HFF-Myc (cell line): ENCODE measurements at places on chromosomes 2 and 18.

- DNase-seq: no peak
Observed at GRCh38 chr18:25990473-25990872, 99.9 kb downstream of the SS18 start.

- DNase-seq: no peak
Observed at GRCh38 chr2:10096641-10097040, 16.4 kb upstream of the CYS1 start.

- no peak for DNase-seq
Observed at GRCh38 chr2:28210535-28210934, 182.1 kb upstream of the FOSL2 start.

DNA sequence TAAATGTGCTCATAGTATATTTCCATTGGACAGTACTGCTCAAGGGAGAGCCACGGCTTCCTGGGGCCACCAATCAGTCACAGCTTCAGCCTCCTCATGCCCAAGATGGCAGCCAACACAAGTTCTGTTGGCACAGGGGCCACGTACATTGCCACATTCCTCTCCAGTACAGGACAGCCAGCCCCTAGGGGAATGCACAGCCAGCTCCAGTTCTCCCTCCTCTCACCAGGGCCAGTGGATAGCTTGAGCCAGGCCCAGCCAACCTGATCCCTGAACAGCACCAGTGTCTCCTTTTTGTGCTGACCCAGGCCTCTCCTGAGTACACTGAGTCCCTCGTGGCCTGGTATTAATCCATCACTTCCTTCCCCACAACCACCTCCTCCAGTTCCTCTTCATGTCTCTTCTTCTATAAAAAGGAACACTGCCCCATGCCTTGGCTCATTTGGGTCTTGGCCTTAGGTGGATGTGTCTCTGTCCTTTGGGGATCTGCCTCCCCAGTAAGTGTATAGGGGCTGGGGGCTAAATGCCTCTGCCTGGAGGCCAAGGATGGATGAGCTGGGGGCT, 168.7 kb downstream of the TNS1 start:
- no peak for DNase-seq

- DNase-seq: no peak
Observed at GRCh38 chr2:40284797-40285196, 167.1 kb downstream of the SLC8A1 start.

- DNase-seq: no peak
Observed at GRCh38 chr18:11391661-11392060, 217.7 kb upstream of the SLC35G4 start.

DNA sequence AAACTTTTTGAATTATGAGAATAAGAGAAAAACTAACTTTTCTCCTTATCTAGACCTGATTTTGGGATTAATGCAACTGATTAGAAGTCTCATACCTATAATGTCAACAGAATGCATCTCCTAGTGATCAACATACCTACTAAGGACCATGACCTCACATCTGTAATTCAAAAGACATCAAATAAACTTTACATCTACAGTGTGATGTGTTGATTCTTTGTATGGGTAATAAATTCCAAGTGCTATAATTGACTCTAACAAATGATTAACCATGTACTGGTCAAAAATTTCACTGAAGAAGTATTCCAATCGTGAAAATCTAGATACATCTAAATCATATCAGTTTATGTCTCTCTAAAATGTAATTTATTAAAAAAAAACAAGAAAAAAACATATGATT, 84.5 kb downstream of the STRN start:
- no peak for DNase-seq

GRCh38 chr2:236317938-236318396, 53.8 kb upstream of the ASB18 start:
- DNase-seq: no peak

DNA sequence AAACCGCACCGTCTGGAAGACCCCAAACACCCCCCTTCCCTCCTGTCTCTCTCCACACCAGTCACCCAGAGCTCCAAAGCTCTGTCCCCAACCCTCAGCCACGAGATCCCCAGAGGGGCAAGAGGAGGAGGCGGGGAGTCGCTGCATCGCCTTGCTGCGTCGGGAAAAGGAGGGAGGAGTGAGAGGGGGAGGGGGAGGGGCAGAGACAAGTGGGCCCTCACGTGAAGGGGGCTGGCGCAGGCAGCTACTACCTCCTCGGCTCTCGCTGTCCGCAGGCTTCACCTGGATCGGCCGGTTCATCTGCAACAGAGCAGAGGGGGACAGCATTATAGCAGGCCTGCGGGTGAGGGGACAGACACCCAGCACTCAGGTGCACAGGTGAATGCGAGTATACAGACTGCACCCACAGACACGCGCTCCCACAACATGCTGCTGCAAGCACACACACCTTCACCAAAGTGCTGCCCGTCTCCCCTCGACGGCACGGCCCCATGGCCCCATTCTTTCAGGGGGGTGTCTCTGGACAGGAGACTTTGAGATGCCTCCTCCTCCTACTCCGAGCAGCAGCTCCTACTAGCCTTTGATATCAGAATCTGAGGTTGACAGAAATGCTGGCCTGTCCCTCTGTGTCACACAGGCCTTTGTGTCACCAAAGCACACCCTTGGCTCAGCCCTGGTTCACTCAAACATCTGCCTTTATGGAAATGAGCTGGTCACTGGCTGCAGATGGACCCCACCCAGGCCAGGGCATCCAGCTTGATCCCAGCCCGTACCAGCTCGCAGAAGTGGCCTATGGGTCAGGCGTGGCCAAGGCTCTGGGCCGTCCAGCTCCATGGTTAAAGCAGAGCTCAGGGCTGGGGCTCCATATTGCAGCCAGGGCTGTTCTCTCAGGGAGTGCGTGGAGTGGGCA, 243.8 kb downstream of the CELF4 start:
- DNase-seq: no peak

- DNase-seq: no peak
Observed at GRCh38 chr18:45441110-45441847, 174.0 kb upstream of the SLC14A2 start.

DNA sequence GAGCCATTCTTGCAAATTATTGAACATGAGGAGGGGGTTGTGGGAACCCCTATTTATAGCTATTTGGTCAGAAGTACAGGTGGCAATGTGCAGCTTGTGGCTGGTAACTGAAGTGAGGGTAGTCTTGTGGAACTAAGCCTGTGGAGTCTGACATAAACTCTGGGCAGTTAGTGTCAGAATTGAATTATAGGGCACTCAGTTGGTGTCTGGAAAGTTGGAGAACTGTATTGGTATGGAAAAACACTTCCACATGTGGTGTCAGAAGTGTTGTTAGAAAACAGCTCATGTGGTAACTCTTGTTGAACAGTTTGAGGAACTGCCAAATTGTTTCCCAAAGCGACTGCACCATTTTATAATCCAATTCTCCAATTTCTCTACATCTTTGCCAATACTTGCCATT, 7.5 kb downstream of the RALBP1 start:
- no peak for DNase-seq

DNA sequence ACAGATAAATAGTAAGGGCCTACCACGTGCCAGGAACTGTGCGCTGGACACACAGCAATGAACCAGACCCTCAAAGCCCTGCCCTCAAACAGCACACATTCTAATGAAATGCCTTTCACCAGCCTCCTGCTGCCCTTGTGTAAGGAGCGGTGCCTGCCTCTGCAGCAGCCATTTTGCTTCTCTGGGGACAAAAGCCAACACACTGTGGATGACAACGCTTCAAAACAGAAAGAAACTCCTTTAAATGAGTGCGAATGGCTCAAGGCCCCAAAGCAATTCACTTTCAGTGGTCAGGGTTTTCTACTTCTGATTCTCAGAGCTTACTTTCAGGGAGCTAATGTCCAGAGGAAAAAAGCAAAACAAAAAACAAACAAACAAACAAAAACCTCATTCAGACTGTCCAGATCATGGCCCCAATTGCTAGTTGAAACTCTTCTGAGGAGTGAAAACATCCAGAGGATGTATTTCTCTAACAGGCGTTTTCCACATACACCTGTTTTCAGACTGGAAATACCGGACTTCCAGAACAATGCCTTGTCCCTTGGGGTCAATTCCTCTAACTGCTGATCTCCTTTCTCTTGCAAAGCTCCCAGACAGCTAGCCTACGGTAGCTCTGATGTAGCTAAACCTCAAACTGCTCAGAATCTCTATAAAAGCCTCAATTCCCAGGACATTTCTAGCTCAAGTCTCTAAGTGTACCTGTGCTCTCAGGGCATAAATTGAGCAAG, 323.3 kb upstream of the ZNF521 start:
- no peak for DNase-seq

DNA sequence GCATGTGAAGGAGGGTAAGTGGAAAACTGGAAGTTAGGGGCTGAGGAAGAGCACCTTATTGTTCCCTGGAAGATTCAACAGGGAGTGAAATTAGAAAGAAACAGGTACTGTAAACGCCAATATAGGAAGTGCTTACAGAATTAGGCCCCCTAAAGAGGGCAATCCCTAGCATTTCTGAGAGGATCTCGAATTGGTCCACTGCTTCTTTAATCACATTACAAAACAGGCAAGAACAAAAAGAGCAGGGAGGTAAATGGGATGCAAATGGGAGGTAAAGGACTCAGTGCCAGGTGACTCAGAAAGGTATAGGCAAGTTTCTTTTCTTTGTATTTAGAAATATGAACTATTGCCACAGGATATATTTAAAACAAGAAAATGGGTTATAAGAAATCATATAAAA, 116.4 kb upstream of the FANCL start:
- no peak for DNase-seq

DNA sequence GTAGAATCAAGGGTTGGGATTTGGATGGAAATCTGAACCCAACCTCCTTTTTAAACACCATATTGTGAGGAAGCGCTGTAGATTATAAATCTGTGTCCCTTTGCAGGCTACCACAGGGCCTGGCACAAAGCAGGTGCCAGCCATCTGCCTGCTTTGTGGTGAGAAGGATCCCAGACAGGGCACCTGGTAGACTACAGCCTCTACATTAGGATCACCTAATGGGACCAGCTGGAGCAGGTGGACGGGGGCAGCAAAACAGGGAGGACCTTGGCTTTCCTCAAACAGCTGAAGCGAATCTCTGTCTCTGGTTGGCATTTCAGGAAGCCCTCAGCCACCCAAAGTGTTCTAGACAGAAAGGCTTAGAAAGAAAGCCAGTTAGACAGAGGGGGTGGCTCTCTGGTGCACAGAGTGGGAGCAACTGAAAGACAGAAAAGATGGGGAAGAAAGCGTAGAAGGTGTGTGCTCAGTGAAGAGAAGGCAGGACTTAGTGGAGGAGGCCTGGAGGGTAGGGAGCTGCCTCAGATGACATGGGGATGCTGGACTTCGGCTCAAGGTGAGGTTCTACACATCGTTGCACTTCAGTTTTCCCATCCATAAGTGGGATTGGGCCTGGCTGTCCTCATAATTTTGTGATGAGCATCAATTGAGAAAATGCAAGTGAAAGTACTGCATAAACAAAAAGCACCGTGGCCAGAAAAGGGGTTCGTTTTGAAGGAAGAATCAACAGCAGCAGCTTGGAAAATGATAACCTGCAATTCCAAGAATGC, 350.8 kb downstream of the CYRIA start:
- no peak for DNase-seq

GRCh38 chr2:176001281-176001915, 669 bp downstream of the LNPK start:
- DNase-seq: no peak
